Mesenchymal stem cell (in vitro differentiated cells and primary cell): ENCODE measurements at places on chromosomes 7 and 10.
A peak's percentile ranks its signal among the peaks of the same experiment; 100 is the strongest.

GRCh38 chr10:103066141-103067098, 126.7 kb downstream of the NT5C2 start:
- DNase-seq: no peak

- DNase-seq: peak; percentile 14
Observed at GRCh38 chr10:91247360-91248111, 27.1 kb downstream of the PCGF5 start.

- DNase-seq: peak; percentile 97
Observed at GRCh38 chr10:119409906-119410305, 132.6 kb downstream of the RGS10 start.

DNA sequence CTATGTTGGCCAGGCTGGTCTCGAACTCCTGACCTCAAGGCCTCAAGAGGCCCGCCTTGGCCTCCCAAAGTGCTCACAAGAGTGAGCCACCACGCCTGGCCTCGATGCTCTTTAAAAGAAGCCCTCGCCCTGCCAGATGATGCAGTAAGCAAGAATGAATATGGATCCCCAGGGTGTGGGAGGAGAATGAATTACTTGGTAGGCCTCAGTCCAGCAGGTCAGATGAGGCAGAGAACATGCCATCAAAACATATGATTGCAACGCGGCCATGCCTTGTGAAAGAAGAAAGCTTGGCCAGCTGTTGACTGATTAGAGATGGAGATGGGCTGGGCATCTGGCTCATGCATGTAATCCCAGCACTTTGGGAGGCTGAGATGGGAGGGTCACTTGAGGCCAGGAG, 68.7 kb downstream of the CAMK1D start:
- peak; percentile 27 for DNase-seq

DNA sequence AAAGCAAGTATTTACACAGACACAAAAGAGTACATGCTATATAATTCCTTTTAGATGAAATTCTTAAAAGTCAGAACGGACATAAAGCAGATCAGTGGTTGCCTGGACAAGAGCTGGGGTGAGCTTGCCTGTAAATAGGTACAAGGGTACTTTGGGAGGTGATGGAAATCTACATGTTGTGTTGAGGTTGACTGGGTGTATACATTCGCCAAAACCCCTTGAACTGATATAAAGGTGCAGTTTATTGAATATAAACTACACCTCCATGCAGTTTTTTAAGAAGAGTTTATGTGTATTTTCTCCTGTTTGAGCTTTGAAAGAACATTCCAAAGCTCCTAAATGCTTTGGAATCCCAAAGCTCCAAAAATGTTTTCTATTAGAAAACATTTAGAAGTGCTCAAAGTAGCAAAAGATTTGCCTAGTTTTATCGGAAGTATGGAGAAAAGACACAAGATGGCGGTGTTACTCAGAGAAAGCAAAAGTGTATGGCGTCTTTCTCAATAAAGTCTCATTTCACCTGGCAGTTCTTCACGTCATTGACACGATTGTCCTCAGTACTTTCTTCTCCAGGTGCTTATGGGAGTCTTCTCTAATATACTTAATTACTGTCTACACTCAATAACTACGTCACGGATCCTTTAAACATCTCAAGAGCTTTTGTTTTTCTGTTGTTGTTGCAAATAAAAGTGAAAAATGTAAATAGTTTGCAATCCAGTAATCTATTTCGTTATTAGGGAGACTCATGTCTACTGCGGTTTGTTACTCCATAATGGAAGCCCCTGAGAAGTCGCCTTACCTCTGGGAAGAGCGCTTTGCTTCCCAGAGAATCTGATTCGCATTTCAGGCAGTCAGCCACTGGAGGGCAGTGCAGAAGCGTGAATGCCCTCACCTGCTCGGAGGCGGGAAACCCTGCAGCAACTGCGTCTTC, 14.7 kb upstream of the SEC61G start:
- peak; percentile 84 for DNase-seq

GRCh38 chr7:154867068-154867467, 135.9 kb downstream of the PAXIP1 start:
- DNase-seq: peak; percentile 11

DNA sequence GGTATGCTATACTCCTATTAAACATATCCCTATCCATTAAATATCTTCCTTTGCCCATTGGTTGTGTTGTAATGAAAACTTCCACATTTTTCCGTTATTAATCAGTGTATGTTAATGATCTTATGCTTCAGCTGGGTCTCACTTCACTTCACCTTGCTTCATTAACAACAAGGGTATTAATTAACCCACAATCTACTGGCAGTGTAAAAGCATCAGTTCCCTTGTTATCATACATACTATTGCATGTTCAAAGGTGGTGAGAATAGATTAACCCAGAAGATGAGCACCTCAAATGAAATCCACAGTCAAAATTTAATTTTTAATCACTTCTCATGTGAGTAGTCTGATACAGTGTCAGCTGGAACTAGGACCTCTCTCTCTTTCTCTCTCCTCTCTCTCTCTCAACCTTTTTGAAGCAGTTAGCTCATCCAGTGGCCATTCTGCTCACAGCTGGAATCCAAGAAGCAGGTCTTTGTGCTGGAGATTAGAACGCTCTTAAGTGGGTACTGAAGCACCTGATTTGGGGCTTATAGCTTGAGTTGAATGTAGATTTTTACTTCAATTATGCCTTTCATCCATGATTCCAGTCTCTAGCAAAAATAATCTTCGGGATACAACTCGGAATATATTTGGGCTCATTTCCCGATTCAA, 172.3 kb downstream of the RAPGEF5 start:
- no peak for DNase-seq

DNA sequence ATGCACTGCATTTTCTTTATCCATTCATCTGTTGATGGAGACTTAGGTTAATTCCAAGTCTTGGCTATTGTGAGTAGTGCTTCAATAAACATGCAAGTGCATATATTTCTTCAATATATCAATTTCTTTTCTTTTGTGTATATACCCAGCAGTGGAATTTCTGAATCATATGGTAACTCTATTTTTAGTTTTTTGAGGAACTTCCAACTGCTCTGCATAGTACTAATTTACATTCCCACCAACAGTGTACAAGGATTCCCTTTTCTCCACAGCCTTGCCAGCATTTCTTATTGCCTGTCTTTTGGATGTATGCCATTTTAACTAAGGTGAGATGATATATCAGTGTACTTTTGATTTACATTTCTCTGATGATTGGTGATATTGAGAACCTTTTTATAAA, 145.2 kb downstream of the LYZL1 start:
- DNase-seq: no peak

DNA sequence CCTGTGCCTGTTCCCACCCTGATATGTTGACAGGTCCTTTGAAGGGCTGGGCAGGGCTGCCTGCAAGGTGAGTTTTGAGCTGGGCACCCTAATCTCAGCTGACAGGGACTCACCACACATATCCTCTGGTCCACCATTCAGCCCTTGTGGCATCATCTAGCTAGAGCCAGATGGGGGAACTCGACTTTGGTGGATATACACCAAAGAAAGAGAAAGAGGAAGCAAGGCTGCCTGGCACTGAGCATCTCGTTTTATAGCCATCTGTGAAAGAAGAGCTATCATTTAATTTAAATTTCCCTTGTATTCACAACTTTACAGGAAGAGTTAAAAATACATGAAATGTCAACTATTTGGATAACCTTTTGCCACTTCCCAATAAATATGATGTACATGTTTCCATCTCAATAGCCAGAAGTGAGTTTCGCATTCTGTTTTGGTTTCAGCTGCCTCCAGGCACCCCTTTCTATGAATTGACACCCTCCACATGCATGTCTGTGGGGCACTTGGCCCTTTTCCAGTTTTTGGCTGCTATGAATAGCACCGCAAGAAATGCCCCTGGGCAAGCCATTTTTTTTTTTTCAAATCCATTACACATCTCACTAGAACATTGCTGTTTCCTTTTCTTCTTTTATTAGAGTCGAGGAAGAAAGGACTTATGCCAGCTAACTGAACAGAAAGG, 22.9 kb upstream of the GRB10 start:
- no peak for DNase-seq

- peak; percentile 90 for DNase-seq
Observed at GRCh38 chr7:114944745-114945625, 23.1 kb downstream of the MDFIC start.

GRCh38 chr10:88731296-88731695, 25.2 kb downstream of the LIPK start:
- no peak for DNase-seq

DNA sequence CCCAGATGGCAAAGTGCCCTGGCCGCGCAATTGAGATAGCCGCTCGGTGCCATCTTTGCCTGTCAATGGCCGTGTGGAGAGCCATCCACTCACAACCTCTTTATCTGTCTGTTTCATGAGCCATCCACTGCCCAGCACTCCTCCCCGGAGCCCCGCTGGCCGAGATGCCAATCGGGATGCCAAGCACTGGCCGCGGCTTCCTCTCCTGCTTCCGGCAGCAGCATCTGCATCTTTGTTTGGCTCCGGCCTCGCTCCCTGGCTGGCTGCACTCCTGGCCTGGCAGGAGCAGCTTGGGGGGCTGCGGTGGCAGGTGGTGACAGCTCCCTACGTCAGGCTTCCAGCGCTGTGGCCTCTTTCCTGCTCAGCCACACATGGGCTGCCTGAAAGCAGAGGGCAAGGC, 231.7 kb downstream of the USP6NL start:
- no peak for DNase-seq

DNA sequence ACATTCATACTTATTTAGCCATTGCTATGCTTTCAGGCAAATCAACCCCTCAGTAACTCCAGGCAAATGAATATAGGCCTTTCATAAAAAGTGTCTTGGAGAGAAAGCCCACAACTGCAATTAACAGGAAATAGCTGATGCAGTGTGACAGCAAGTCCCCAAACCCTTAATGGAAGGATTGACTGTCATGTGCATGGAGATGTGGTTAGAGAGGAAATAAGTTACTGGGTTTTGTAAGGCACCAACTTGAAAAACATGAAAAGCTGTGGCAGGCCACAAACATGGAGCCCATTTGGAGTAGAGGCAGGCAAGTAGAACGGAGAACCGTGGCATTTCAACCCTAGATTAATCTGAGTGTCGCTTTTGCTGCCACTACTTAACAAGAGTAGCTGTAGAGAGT, 549.4 kb upstream of the C7orf33 start:
- DNase-seq: no peak

DNA sequence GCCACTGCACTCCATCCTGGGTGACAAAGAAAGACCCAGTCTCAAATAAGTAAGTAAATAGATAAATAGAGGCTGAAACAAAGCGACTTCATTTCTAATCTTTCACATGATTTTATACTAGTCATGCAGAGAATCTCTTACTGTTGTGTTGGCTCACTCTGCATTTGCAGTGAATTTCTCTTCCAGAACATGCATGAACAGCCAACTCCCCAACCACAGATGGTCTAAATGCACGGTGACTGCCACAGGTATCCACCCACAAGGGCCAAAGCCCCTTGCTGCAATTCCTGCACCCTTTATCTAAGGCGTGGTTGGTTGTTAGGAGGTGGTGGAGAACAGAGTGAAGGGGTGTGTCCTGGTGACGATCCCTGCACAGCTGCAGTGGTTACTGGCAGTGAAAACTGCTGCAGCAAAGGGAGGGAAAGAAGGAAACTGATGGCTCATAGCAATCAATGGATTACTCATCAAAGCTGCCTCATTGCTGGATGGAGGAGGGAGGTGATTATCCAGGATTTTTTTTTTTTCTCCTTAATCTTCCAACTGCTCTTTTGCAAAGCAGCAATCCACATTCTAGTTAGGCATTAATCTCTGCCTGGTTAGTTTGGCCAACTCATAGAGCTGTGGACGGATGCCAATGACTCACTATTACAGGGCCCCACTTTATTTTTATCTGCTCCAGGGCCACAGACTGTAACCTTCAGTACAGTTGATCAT, 50.6 kb downstream of the PRTFDC1 start:
- peak; percentile 90 for DNase-seq

DNA sequence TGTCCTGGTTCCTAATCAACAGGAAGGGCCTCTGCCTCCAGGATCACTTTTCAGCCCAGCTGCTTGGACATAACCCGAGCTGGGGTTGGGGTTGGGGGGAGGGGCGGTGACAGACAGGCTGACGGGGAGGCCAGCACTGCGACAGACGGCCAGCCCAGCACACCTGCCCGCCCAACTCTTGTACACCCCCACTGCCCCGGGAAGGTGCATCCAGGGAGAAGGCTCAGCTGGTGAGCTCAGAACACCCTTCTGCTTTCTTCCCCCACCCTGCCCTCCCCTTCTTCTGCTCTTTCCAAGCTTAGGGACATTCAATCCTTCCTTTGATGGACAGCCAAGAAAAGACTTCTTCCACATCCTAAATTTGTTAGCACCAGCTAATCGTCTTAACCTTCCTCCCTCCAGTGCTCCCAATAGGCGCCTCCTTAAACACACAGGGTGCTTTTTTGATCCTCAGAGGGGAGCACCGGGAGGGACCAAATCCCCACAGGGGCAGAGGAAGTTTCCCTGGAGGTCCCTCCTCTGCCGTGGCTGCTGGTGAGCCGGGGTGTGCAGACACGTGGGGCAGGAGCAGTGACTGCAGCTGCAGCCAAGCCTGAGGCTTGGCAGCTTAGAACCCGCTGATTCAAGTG, 44.7 kb downstream of the COL13A1 start:
- DNase-seq: no peak

DNA sequence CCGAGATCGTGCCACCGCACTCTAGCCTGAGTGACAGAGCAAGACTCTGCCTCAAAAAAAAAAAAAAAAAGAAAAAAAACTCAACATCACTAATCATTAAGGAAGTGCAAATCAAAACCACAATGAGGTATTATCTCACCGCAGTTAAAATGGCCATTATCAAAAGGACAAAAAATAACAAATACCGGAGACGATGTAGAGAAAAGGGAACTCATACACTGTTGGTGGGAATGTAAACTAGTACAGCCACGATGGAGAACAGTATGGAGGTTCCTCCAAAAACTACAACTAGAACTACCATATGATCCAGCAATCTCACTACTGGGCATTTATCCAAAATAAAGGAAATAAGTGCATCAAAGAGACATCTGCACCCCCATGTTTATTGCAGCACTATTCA, 24.3 kb downstream of the GRK5 start:
- no peak for DNase-seq

DNA sequence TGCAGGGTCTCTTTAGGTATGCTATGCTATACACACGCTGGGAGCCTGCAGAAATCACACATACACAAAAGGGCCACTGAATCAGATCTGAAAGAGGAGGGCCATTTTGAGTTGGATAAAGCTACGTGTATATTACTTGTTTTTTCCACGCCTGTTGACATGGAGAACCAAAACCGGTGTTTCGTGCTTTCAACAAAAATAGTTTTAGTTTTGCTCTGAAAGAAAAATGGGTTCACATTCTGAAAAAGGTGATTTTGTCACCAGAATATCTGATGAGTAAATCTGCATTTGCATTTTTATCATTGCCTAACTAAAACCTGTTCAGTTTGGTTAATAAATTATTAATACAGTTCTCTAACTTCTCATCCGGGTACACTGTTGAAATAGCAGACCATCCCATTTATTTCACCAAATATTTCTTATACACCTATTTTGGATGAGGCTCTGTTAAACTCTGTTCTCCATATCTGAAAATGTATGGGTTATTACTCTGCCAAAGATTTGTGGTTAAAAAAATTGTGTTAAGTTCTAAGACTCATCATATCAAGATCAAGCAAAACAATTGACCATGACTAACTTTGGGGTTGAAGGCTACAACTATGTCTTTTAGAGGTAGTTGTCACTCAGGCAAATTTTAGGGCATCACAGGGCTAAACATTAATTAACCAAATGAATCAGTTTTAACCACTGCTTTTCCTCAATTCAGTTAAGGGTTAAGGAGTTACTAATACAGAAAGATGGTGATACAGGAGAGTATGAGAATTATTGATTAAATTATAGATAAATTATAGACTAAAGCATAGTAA, 101.2 kb upstream of the RPA3 start:
- DNase-seq: no peak
